ENCODE measurements at places on chromosomes 16 and 17.

- no peak for DNase-seq
Measured at GRCh38 chr16:74716355-74716754, 15.7 kb upstream of the MLKL start.

DNA sequence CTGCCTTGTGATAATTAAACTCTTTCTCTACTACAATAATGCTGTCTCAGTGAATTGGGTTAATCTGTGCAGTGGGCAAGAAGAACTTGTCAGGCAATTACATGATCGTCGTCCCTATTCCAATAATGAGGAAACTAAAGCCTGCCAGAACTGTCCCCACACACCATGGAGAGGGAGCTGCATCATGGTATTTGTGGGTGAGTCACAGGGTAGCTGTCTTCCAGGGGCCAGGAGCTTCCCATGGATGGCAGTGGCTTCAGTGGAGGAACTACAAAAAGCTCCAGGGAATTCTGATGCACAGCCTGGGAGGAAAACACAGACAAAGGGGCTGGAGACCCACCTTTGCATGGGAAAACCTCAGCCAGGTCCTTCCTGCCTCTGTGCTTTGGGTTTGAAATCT lies 83.3 kb upstream of the C16orf82 start:
- DNase-seq, result no peak

DNA sequence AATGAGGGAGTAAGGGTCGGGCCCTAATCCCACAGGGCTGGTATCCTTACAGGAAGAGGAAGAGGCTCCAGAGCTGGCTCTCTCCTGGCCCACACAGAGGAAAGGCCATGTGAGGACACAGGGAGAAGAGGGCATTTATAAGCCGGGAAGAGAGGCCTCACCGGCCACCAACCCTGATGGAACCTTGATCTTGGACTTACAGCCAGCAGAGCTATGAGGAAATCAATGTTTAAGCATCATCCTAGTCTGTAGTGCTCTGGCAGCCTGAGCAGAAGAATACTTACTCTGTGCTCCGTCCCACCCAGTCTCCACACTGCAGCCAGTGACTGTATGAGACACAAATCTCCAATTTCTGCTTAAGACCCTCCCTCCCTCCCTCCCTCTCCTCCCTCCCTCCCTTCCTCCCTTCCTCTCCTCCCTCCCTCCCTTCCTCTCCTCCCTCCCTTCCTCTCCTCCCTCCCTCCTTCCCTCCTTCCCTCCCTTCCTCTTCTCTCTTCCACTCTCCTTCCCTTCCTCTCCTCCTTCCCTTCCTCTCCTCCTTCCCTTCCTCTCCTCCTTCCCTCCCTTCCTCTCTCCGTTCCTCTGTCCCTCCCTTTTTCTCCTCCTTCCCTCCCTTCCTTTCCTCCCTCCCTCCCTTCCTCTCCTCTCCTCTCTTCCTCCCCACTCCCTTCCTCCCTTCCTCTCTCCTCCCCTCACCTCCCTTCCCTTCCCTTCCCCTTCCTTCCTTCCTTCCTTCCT lies 8.9 kb upstream of the TMEM220 start:
- DNase-seq, result no peak

DNA sequence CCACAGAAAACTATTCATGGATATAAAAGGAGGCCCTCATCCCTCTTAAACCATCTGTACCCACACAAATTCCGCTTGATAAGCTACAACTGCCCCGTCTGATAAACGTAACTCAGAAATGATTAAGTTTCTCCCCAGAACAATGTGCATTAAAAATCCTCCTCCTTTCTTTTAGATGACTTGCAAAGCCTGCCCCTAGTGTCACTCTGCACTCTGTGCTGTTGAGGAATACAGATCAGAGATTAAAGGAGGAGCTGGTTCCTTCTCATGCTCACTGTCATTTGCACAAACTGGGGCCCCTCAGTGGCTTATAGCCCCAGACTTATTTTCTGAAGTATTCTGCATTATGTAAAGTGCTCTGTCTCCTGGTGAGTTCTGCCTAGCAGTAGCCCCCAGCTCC lies 33.3 kb downstream of the CDRT15 start:
- DNase-seq, result peak; percentile 36

DNA sequence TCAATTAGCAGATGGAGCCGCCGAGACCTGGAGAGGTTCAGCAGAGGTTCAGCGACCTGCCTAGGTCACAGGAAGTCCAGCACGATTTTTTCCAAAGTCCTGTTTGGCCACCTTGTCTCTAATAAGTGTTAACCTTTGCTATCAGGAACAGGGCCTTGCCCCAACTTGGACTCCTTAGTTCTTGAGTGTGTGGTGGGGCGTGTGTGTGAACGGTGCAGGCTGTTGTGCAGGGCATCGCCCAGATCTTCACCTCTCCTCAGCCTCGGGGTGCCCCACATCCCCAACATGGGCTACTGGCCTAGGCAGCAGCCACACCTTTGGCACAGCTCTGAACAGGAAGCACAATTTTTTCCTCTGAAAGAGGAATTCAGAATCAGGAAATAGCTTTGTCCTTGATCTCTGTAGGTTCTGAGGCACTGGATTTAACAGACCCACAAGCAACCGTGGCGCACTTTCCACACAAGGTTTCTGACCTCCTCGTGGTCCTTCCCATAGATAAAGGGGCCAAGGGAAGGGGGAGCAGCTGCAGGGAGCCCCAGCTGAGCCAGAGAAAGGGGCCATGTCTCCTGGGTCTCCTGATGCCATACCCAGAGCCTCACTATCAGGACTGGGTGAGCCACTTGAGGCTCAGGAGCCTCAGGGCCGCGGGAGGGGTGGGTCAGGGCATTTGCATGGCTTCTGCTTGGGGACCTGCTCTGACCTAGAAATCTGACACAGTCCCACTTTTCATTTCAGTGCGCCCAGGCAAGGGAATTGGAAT lies 10.4 kb downstream of the MPRIP start:
- DNase-seq, result no peak

DNA sequence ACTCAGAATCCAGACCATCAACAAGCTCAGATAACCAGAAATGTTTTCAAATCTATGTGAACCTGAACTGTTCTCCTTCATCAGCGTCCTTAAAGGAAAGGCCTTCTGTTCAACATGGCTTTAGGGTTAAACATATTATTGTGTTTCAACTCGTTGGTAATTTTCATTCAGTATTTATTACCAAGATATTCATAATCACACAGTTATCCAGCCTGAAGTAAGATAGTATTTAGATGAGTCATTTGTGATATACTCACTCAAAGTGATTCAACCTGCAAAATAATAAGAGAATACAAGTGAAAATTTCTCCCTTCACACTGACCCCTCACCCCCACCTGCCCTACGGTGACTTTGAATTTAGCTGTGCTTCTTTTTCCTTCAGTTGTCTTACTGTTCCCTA lies 3.0 kb downstream of the CYLD start:
- DNase-seq, result no peak

- DNase-seq, result no peak
Measured at GRCh38 chr17:51486091-51486490, 225.7 kb downstream of the UTP18 start.

- peak; percentile 63 for DNase-seq
Measured at GRCh38 chr17:49223517-49224197, 6.9 kb downstream of the PHOSPHO1 start.

DNA sequence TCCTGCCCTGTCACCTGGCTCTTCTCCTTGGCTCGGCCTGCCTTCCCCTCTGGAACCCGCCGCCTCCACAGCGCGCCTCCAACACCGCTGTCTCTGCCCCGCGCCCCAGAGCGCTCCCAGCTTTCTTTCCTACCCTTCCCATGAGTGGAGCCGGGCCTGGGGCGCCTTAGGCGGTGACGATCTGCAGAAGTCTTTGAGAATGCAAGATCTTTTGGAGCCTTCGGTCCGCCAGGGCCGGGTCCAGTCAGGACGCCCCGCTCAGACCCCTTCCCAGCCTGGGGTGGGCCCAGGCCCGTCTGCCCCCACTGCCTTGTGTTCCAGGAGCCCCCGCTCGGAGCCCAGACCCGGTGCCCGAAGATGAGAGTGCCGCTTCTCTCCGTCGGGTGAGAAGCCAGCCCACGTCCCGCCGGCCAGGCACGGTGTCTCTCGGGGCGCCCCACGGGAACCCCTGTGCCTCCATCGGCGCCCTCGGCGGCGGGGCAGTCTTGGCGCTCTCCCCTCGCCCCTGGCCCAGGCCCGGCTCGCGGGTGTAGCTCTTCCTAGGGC lies 40.0 kb downstream of the MRM1 start:
- peak; percentile 36 for DNase-seq

GRCh38 chr17:68368387-68368786 lies 77.1 kb downstream of the ARSG start:
- DNase-seq, result no peak

DNA sequence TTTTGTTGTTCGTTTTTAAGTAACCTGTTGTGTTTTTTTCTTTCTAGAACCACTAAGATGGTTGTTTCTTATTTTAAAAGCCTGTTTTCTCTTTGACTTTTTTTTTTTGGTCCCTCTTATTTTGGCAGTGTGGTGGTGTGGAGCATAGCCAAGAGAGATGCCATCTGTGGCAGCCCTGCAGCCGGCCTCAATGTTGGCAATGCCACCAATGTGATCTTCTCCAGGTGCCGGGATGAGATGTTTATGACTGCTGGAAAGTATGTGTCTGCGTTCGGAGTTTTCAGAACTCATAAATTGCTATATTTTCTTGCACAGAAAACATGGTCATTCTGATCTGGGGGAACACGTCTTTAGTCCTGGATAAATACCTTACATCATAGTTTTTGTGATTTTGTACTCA lies 17.6 kb downstream of the CFAP52 start:
- DNase-seq, result no peak

- no peak for DNase-seq
Measured at GRCh38 chr16:23288209-23288608, 13.9 kb upstream of the SCNN1B start.

DNA sequence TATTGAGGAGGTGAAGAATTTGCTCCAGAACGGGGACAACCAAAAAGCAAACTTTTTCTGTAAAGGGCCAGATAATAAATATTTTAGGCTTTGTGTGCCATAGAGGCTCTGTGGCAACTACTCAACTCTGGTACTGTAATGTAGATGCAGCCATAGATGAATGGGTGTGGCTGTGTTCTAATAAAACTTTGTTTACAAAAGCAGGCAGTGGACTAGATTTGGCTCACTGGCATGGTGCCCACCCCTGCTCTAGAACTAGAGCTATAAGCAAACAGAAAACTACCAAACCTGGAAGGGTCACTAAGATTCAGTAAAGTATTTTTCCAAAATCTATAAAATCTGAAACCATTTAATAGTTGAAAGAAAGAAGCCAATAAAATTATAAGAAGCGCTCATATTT lies 24.6 kb upstream of the SMURF2 start:
- no peak for DNase-seq

- DNase-seq, result no peak
Measured at GRCh38 chr17:55897301-55897700, 146.4 kb downstream of the PCTP start.

DNA sequence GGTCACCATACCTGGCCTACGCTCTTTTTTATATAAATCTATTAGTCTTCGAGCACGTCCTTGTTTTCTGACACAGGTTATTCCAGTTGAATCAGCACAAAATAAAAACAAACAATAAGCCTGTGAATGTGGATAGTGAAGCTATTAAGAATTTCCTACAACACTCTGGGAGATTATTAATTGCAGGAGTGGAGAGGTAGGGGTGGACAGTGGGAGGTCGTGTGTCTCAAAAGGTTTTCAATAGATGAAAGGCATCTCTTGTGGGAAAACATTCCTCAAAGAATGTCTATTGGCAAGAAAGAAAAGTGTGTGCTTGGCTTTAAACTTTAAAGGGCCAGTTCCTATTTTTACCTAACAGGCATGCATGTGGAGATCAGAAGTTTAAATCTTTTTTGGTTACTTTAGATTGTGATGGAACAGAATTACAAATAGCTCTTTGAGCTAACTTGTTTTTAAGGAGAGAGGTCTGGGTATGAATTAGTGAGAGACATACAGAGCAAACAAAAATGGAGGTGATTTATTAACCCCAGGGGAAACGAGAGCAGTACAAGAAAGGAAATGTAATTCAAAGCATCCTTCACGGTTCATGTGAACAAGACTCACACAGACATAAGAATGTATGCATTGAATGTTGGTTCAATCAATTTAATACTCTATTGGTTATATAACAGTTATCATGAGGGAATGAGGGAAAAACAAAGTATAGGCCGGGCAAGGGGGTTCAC lies 9.0 kb downstream of the SMYD4 start:
- no peak for DNase-seq
